ENCODE measurements at places on chromosomes 1 and 21. TPM values are rescaled to one million over a fixed set of nuclear protein-coding genes. Genes with fewer than 3 reads are reported as not detected.

WNT3A gene
- total RNA-seq = 0.06 TPM

IFI44L gene
- total RNA-seq = 8.1 TPM

ANKRD34A gene
- 0.41 TPM for total RNA-seq

KRTAP27-1 gene
- total RNA-seq = not detected

SMPDL3B gene
- 7.8 TPM for total RNA-seq

TAS1R1 gene
- 0.53 TPM for total RNA-seq

RUNX3 gene
- total RNA-seq = 0.47 TPM

OR6K3 gene
- not detected for total RNA-seq

TEKT2 gene
- total RNA-seq = 5.0 TPM

SMCP gene
- total RNA-seq = not detected

DCST2 gene
- 0.53 TPM for total RNA-seq

S1PR1 gene
- total RNA-seq = 43.3 TPM

TMEM82 gene
- total RNA-seq = 2.5 TPM

WDR4 gene
- 17.9 TPM for total RNA-seq

All from metanephros (tissue), 2 donors.